ENCODE measurements at places on chromosomes 5 and 9.

GRCh38 chr9:133786371-133786753 is 48.2 kb upstream of the SARDH start:
- no peak for DNase-seq

- DNase-seq: no peak
These were observed 39.6 kb upstream of the ANKRD34B start for GRCh38 chr5:80609692-80610091.

DNA sequence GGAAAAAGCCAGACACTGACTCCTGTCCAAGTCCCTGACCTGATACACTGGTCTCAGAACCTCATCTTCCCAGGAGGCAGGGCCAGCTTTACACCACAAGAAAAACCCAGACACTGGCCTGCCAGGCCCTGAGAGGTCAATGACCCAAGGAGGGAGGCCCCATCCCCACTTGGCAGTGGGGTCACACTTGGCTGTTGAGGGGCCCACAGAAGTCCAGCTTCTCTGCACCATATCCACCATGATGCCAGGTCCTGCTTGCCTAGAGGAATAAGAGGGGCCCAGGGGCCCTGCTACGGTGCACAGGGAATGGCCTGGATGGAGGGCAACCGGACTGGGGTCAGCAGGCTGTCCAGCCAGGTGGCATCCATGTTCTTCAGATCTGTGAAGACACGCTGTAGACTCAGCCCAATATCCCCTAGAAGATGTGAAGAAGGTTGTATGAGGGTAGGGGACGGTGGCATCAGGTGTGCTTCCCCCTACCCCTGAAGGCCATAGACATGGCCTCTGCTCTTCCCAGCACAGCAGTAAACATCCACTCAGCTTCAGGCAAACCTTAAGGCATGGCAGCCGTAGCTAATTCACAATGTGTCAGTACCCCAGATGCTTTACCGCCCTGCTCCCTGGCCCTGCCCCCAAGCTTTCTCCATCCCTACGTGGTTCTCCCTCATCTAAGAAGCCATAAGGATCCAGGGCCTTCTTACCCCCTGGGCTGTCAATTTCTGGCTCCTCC is 6.7 kb downstream of the IRF1 start:
- DNase-seq: no peak

DNA sequence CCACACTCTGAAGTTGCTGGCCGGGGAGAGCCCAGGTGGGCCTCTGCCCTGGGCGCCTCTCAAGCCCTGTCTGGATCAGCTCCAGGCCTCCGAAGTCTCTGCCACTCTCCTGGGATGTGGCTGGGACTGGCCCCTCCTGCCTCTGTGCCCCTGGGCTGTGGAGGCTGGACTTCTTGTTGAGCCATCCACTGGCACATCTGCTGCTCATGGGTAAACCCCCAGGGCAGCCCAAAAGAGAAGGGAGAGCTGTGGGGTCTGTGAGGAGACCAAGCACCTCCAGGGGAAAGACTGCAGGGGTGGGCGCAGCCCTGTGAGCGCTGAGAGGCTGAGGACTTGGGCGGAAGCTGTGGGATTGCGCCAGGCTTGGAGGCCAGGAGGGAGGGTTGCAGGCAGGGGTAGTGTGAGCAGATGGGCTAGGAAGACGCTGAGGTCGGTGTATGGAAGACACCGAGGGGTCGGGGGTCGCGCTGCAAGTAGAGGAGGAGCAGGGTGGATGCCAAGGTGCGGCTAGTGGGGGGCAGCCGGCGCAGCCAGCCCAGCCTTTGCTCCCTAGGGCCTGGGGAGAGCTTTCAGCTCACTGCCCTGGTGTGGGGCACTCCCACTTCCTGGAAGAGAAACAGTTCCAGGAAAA is 118.1 kb downstream of the WNK2 start:
- DNase-seq: no peak

DNA sequence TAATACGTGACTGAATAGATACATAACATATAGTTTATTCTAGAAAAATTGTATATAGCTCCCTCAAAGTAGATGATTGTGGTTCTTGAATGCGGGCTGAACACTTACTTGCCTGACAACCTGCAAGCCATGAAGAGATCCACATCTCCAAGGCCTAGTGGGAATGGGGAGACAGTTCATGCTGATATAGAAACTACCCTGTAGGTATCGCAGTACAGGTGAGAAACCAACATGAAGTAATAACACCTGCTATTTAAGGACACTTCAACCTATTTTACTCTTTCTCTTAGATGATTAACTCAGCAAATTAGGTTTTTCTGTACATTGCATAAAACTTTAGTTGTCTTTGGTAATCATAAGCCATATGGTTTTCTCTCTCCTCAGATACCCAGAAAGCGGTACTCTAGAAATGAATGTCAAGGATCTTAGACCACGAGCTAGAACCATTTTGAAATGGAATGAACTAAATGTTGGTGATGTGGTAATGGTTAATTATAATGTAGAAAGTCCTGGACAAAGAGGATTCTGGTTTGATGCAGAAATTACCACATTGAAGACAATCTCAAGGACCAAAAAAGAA is 47.3 kb downstream of the UHRF2 start:
- no peak for DNase-seq
